ENCODE measurements at places on chromosomes 5 and 9.

GRCh38 chr5:10627160-10627701, 63.4 kb downstream of the ANKRD33B start:
- no peak for DNase-seq

GRCh38 chr9:104843644-104844240, 79.8 kb downstream of the NIPSNAP3B start:
- DNase-seq: no peak

DNA sequence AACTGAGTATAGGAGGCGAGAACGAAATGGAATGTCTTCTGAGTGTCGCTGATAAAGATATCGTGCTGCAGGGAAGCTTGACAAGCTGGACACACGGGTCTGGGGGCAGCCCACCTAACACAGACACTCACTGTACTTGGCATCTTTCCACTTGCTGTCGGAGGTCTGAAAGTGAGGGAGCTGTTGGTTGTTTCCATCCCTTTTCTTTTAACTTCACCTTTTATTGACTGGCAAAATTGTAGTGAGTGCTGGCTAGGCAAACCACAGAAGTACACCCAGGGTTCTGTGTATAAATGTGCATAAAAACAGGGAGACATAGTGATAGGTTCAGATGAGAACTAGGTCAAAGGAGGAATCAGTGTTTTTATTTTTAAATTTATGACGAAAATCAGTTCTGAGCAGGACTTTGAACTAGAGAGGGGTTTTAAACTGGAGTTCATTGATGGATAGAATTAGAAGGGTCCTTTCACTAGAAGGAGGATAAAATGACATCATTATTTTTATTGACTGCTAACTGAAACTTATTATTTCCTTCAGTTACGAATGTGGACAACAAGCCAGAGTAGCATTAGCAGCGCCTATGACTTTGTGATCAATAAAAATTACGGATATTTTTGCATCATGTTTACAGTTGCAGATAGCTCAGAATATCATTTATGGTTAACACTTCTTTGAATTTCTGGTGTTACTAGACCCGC, 817 bp downstream of the GAPVD1 start:
- DNase-seq: no peak

GRCh38 chr5:35345222-35345621, 114.9 kb upstream of the PRLR start:
- DNase-seq: peak; percentile 8

- DNase-seq: no peak
Observed at GRCh38 chr5:104400941-104401340, 838.4 kb upstream of the NUDT12 start.

DNA sequence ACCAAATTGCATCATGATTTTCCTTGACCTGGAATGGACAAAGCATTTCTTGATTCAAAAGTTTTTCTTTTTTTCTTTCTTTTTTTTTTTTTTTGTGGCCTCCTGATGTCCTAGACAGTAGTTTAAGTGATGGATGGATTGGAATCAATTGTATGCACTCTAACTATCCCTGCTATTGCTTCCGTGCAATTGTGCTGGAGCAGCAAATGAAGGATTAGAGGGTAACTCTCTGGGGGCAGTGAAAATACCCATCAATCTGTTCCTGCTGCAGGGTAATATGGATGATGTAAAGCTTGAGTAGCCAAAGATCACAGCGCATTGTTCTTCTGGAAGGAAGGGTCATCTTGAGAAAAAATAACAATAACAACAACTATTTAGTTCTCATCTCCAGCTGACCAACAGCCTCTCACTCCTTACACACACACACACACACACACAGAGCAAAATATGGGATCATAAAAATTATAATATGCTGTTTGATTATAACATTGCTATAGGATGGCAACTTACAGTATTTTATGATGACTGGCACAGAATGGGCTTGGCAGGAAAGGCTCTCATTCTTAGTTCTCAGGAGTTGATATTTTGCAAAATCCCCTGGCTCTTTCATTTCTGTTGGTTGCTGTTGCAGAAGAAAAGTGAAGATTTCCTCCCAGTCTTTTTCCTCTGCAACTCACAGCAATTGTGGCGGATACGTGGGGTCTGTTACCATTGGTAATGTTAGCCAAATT, 160.9 kb upstream of the DMAC1 start:
- no peak for DNase-seq

- no peak for DNase-seq
Observed at GRCh38 chr5:138601444-138601843, 26.2 kb upstream of the HSPA9 start.

- no peak for DNase-seq
Observed at GRCh38 chr5:118336468-118336867, 651.9 kb downstream of the DTWD2 start.

DNA sequence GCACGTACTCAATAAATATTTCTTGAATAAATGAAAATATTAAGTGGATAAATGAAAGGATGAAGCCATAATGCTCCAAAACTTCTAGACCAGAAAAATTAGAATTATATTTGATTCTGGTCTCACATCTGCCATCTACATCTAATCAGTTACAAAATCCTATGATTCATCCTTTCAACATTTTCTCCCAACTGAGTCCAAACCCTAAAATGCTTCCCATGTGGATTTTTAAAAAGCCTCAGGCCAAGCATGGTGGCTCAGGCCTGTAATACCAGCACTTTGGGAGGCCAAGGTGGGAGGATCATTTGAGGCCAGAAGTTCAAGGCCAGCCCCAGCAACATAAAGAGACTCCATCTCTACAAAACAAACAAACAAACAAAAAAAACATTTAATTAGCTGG, 31.6 kb upstream of the FST start:
- DNase-seq: no peak

GRCh38 chr5:148776780-148777179, 49.6 kb upstream of the ADRB2 start:
- DNase-seq: no peak

DNA sequence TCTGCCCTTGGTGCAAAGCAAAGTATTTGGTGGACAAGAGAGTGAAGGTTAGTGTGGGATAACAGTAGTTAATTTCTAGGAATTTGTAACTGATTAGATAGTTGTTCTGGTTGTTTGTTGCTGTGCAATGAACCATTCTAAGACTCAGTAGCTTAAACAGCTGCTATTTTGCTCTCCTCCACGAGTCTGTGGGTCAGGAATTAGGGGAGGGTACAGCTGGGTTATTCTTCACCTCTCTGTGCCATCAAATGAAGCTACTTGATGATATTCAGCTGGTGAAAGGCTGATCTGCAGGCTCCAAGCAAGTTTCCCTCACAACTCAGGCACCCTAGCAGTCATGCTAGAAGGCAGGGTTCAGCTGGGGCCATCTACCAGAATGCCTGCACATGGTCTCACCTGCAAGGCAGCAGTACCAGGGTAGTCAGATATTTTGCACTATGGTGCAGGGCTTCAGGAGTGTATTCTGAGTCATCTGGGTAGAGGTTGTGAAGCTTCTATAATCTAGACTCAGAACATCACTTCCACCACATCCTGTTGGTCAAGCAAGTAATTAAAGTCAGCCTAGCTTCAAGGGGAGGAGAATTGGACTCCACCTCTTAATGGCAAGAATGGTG, 159.5 kb upstream of the SLC28A3 start:
- DNase-seq: no peak

DNA sequence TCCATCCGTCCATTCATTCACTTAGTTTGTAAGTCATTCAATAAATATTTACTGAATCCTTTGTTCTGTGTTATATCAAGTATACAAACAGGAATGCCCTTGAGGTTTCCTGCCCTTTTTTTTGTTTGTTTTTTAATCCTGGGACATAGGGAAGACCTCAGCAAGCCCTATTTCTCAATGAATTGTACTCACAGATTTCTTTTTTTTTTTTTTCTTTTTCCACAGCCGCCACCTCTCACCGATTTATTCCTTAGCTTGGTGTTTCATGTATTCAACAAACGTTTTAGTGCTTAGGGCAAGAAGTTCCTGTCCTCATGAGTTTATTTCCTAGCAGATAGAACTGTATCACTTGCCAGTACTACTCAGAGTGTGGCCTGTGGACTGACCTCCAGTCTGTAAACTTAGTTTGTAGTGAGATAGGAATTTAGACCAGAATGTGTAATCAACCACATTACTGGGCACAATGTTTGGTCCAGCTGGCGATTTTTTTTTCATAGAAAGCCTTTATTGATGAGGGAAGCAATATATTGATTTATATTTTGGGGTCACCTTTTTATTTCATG, 35.4 kb upstream of the C5orf47 start:
- no peak for DNase-seq

DNA sequence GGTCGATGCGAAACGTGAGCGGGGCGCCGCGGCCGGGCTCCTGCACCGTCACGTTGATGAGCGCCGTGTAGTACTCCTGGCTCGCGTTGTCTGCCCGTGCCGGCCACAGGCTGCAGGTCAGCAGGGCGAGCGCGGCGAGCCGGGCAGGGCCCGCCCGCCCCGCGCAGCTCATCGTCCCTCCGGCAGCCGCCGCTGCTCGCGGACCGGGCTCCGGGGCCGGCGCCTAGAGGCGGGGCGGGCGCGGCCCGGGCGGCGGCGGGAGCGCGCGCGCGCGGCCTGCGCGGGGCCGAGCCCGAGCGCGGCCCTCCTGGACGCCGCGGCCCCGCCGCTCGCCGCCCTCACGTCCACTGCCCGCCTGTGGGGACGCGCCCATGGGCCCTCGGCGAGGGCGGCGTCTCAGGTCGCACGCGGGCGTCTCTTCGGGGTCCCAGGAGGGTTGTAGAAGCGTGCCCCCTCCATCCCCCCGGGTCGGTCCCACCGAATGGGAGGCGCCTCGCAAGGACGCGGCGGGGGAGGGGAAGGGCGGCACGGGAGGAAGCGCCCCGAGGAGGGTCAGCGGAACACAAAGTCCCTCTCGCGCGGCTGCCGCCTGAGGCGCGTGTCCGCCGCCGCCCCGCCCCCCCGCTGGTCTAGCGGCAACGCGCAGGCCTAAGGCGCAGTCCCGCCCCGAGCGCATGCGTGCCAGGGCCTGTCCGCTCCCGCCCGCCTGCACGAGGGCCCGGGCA, at the start of gene RNF130:
Gene RNF130 (minus strand): TSS at position 229 of the 725 bp plus-strand sequence. CDS start 57 bp downstream, at position 172.
- peak; percentile 44 for DNase-seq

DNA sequence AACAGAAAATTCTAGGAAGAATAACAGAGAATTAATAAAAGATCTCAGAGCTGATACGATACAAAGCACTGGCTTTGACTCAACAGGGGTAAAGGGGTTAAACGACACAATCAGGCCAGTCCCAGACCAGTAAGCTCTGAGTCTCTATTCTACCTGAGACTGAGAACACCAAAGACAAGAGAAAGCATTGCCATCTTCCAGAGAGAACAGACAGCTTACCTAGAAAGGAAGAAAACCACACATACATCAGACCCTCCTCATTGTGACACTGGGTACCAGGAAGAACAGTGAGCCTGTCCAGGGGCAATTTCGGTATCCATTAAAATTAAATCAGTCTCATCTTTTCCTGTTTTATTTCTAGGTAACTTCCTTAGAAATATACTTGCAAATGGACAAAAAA, 41.1 kb downstream of the MRPL36 start:
- DNase-seq: no peak

- DNase-seq: no peak
Observed at GRCh38 chr5:100043475-100043874, 491.7 kb upstream of the FAM174A start.

GRCh38 chr5:45695804-45696156, 400 bp downstream of the HCN1 start:
- no peak for DNase-seq

GRCh38 chr5:120535900-120536299, 71.8 kb downstream of the PRR16 start:
- no peak for DNase-seq

DNA sequence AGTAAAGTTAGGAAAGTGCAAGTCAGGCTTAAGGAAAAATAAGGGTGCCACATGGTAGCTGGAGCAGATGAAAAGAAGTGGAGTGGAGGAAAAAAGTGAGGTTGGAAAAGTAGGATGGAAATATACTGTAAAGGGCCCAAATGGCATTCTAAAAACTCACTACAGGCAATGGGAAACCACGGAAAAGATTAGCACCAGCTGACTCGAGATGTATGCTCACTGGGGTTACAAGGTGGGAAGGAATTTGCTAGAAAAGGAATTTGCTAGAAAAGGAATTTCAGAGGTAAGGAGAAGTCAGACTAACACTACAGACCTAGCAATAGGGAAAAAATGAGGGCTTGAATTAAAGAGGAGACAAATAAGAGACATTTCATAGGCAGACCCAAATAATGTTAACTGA, 3.6 kb downstream of the PSMD5 start:
- DNase-seq: no peak

DNA sequence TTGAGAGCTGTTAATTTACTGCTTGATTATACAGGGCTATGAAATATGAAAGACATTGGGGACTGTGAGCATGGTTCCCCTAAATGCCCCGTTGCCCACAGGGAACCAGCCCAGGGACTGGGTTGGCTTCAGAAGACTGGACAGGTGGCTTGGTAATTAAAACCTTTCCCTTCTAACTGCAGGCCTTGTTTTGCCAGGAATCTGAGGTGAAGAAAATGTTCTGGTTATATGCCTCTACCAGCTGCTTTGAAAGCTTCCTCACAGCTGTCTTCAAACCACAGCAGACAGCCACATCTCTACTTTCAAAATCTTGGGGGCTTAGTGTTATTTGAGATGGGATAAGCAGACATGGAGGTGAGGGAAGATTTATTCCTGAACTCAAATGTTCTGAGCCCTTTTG, 153.3 kb upstream of the SPRY4 start:
- DNase-seq: no peak

- DNase-seq: no peak
Observed at GRCh38 chr5:126265917-126266316, 157.3 kb upstream of the GRAMD2B start.

GRCh38 chr5:94375801-94376200, 242.6 kb downstream of the KIAA0825 start:
- no peak for DNase-seq

GRCh38 chr9:70403166-70403565, 11.3 kb downstream of the KLF9 start:
- no peak for DNase-seq

DNA sequence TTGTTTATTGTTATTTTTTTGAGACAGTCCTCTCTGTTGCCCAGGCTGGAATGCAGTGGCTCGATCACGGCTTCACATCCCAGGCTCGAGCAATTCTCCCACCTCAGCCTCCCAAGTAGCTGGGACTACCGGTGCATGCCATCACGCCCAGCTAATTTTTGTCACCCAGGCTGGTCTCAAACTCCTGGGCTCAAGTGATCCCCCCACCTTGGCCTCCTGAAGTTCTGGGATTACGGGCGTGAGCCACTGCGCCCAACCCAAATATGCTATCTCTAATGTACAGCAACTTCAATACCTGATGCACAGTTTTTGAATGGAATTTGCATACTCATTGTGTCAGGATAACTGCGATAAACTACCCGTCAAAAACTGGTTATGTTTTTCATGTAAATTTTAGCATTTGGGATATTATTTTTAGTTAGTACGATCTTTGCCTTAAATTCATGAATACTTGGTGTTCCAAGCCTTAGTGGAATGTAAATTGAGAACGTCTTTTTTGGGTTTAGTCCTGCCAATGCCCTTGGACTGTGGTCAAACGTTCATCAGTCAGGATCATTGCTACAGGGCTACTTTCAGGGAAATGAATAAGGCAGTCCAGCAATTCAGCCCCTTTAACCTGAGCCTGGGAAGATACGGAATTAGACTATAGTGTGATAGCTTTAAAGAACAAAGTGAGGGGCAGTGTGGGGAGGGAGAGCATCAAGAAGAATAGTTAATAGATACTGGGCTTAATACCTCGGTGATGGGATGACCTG, 4.4 kb downstream of the UGCG start:
- peak; percentile 40 for DNase-seq

Data from NCI-H526 (cell line).